ENCODE measurements at places on chromosomes 1 and 21. TPM values are rescaled to one million over a fixed set of nuclear protein-coding genes. Genes with fewer than 3 reads are reported as not detected.

- H3K27ac ChIP-seq: no peak overlapping the region
- no peaks in the 10 kb centered on the region for H3K36me3 ChIP-seq
- no peaks in the 10 kb centered on the region for H3K27me3 ChIP-seq
Observed at GRCh38 chr21:45108034-45108790, 33.8 kb downstream of the ADARB1 start.

Gene RCC1
- total RNA-seq: 17.9 TPM

DNA sequence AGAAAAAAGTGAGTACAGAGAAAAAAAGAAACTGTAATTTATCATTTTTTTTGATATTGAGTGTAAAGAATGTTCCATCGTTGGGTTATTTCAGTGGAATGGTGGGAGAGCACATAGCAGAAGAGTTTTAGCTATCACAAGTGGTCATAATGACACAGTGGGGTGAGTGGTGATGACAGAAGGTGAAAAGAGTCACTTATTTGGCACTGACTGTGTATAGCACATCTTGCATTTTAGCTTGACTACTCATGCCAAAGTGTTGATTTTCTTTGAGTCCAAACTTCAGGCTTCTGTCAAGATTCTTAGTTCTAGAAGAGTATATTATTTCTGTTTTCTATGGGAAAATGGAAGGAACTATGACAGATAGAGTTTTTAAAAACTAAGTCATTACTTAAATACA, 261.2 kb downstream of the GRIK1 start:
- H3K4me3 ChIP-seq: no peak overlapping the region
- H3K36me3 ChIP-seq: no peaks in the 10 kb centered on the region
- DNase-seq: no peak
- H3K4me1 ChIP-seq: no peaks in the 10 kb centered on the region
- no peaks in the 10 kb centered on the region for H3K27me3 ChIP-seq
- H3K27ac ChIP-seq: no peak overlapping the region

GRCh38 chr1:156433602-156434001, 64.6 kb downstream of the RHBG start:
- peaks cover 10% of the 10 kb centered on the region for H3K4me1 ChIP-seq
- H3K27me3 ChIP-seq: peaks cover 97% of the 10 kb centered on the region

GRCh38 chr1:8293118-8293517, 24.8 kb upstream of the SLC45A1 start:
- no peaks in the 10 kb centered on the region for H3K27me3 ChIP-seq

- peaks cover 60% of the 10 kb centered on the region for H3K4me1 ChIP-seq
- no peaks in the 10 kb centered on the region for H3K27me3 ChIP-seq
- H3K4me3 ChIP-seq: no peak overlapping the region
- no peaks in the 10 kb centered on the region for H3K36me3 ChIP-seq
- DNase-seq: no peak
- no peak overlapping the region for H3K27ac ChIP-seq
Observed at GRCh38 chr1:40758004-40758403, 25.6 kb upstream of the KCNQ4 start.

DNA sequence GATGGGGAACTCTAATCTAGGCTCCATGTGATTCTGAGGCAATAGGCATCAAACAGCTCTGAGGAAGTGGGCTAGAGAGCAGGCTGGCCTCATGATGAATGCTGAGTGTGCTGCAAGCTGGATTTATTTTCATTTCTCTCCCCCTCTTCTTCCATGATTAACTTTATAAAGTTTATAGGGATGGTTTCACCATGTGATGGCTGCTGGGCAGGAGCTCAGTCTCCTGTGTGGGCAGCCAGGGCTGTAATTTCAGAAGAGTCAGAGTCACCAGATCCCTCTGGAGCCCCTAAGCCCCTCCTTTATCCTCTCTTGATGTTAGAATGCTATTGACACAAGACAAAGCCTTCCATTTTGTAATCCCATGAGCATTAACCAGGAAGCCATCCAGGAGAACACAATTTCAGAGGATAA, 143.6 kb downstream of the CNIH3 start:
- no peak for DNase-seq
- no peak overlapping the region for H3K27ac ChIP-seq
- H3K36me3 ChIP-seq: no peaks in the 10 kb centered on the region
- no peak overlapping the region for H3K4me3 ChIP-seq
- no peaks in the 10 kb centered on the region for H3K27me3 ChIP-seq

Data from gastrocnemius medialis (tissue), 4 donors.